Esophagus squamous epithelium (tissue), 5 donors: ENCODE measurements at places on chromosomes 7 and 10.

DNA sequence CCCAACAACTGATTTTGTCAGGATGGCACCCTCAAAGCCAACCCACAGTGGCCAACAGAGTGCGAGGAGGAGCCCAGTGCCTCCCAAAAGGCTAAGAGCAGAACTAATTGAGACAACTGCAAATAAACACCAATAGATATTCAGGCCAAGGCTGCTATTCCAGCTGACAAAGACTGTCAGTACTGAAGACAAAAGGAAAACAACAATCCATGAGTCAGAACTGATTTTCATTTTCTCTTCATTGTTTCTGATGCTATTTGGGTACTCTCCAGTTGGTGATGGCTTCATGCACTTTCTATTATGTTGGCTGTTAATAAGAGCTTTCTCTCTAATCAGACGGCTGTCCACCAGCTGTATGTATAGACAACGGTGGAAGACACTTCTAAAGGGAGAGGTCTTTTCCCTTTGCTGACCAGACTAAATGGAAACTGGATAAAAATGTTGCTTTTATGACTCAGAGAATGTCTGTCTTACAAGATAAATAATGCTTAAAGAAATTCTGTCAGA lies 515.9 kb downstream of the PARD3 start:
- no peak for DNase-seq

DNA sequence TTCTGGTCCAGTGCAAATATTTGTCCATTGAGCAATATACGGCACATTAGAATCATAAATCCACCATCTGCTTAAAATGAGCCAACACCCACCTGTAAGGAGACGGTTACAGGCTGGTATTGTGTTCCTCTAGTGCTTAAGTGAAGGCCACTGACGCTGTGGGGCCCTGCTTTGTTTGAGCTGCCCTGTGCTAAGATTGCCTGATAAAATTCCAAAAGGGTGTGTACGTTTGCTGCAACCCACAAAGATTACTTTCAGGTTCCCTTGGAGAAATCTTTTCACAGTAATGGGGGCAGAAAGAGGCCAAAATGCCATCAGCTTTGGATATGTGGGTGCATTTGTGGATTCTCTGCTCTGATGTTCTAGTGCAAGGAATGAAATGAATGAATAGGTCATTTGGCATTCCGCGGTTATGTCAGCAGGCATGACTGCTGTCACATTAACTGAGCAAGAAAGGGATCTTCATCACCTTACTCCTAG lies 34.4 kb downstream of the AGR3 start:
- DNase-seq: no peak

- DNase-seq: no peak
These were observed 90.1 kb downstream of the FOXL3 start for GRCh38 chr7:380139-380485.

DNA sequence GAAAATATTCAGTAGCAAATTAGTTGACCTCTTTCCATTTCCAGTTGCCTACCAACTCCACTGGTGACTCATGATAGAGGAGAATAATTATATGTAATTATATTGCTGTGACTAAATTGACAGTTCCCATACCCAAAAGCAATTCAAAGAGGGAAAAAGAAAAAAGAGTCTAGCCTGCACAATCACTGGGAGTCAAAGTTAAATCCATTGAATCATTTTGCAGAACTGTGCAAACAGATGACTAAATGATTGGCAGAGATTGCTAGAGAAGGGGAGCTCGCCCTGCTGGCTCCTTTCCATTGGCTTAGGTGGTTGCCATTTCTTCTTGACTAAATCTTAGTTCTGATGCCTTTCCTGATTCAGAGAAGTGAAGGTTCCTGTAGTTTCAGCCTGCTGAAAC lies 1228.6 kb upstream of the SORCS1 start:
- no peak for DNase-seq

- no peak for DNase-seq
These were observed 10.9 kb upstream of the CYP3A4 start for GRCh38 chr7:99794585-99795502.
